ENCODE measurements at places on chromosomes 11 and 22. TPM values are rescaled to one million over a fixed set of nuclear protein-coding genes. Genes with fewer than 3 reads are reported as not detected.

DNA sequence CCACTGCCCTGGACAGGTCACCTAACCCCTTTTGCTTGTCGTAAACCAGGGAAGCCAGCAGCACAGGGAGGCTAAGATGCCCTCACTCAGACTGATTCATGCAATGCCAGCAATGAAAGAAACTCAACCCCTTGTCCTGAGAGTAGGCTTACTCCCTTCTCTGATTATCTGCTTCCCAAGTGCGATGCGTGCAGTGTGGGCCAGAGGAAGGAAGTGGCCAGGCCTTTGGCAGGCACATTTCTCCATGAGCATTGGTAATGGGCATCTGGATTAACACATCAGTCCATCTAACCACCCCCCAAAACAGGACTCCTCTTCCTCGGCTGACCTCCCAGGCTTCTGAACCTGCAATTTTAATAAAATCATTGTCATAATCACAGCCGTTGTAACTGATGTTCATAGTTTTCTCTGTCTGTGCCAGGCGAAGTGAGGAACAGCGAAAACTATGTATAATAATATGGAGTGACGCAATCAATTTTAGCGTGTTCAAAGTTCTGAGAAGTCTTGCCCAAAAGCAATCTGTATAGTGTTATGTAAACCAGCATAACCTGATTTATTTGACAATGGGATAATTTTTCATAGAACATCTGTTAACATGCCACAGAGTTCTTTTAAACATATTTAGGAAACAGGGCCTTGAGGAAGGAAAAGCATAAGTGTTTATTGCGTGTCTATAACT, 33.9 kb downstream of the TST start:
- no peak for DNase-seq

GRCh38 chr11:10150800-10151199, 143.2 kb downstream of the SBF2 start:
- DNase-seq, result no peak

DNA sequence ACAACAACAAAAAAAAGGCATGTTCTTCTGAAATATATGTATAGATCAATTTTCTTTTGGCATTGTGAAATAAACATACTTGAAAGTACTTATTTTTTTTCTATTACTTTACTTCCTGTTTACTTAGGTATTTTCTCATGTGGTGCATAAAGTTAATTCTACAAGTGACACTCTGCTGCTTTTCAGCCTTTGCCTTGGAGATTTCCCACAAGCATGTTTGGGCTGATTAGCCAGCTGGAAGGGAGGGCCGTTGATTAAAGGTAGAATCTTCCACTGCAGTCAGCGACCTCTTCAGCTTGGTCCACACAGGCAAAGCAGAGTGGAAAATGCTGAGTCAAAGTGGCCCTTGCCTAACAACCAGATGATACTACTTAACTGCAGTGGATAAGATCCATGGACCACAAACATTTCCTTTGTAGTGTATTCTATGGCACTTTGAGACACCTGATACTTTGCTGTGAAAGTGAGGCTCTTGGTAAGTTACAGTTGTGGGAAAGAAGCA, 176.0 kb downstream of the ARHGAP42 start:
- DNase-seq, result no peak

DNA sequence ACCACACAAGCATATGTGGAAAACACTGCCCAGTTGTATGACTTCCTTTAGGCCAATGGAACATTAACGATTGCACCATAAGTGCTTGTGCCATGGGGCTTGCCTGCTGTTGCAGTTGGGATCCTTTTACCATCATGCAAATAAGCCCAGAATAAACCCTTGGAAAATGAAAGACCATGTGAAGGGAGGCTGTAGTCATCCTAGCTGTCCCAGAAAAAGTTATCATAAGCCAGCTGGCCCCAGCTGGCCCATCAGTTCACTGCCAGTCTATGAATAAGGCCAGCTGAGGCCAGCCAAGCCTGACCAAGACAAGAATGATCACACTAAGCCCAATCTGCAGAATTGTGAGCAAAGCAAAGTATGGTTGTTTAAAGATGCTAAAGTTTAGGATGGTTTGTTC, 253.9 kb upstream of the ARHGAP20 start:
- DNase-seq, result no peak

DNA sequence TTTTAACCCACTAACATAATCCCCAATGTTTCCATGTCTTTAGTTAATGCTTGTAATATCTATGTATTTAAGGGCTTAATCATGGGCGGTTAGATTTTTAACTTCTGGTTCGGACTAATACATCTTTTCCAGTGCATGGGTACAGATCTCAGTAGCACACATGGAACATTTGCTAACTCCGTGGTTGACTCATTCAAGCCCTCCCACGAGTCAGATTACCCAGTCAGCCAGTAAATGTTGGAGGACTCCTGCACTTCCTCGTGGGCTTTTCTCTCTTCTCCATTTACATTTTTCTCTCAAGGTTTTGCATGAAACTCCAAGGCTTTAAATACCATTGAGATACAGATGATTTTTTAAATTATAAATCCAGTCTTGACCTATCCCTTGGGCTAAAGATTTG, 313.9 kb downstream of the ST3GAL4 start:
- no peak for DNase-seq

GRCh38 chr11:12086271-12087074, 23.9 kb upstream of the MICAL2 start:
- no peak for DNase-seq

- DNase-seq, result no peak
These were observed 24.1 kb upstream of the FAM181B start for GRCh38 chr11:82757660-82758357.

DNA sequence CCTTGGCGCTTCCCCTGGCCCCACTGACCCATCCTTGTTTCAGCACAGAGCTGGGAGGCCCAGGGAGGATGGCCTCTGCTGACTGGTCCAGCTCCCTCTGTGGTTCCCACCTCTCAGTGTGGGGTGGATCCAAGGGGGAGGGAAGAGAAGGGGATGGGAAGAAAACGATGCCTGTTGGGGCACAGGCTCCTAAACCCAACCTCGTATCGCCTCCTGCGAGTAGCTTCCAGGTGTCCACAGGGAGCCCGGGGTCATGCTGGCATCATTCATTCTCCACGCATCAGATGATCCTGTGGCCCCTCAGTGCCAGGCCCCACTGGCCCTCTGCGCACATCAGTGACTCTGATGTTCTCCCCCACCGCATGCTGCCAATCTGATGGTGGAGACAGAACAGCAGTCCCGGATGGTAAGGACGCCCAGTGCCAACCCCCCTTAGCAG, 5.1 kb downstream of the MYEOV start:
- DNase-seq, result no peak

- DNase-seq, result no peak
These were observed 161.1 kb downstream of the KIRREL3 start for GRCh38 chr11:126839496-126839895.

- DNase-seq, result no peak
These were observed 48.6 kb upstream of the OLFML1 start for GRCh38 chr11:7436657-7437056.

Gene KRTAP5-7
- not detected for total RNA-seq

DNA sequence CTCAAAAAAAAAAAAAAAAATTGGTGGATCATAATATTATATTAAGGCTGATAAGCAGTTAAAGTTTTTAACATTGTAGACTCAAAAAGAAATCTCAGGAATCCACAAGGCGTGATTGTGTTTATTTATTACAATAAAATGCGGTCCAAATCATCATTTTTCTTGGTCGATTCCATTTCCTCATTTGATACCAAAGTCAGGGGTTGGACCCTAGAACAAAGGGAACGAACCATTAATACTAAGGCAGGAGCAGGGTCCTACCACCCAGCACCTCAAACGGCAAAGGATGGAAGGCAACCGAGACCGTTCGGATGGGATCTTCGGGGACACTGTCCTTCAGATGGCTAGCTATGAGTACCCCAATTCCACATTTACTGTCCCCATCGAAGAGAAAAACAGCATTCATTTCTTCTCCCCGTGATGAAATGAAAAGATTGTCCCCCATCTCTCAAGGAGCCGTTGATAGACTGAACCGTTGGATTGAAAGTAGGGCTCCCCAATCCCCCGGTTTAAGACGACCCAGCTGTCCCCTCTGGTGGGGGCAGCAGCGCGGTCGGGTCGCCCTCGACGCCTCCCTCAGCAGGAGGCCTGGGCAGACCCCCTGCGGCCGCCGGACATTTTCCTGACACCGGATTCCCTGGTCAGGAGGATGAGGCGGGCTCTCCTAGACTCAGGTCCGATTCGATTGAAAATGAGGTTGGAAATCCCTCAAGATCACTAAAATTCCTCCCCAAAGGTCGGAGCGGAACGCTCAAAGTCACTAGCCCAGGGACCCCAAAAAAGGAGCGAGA, 607 bp downstream of the DMC1 start:
- peak; percentile 4 for DNase-seq

GRCh38 chr11:109929308-109929707, 163.9 kb upstream of the ZC3H12C start:
- DNase-seq, result no peak

DNA sequence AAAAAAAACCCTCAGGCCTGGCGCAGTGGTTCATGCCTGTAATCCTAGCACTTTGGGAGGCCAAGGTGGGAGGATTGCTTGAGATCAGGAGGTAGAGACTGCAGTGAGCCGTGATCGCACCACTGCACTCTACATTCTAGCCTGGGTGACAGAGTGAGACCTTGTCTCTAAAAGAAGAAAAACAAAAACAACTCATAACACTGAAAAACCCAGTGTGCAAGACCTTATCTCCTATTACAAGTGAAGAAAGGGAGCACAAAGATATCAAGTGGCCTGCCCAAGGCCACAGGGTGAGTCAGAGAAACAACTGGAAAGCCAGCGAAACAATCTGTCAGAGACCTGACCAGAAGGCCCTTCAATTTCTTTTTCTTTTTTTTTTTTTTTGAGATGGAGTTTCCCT, 2.5 kb downstream of the TXN2 start:
- DNase-seq, result no peak

DNA sequence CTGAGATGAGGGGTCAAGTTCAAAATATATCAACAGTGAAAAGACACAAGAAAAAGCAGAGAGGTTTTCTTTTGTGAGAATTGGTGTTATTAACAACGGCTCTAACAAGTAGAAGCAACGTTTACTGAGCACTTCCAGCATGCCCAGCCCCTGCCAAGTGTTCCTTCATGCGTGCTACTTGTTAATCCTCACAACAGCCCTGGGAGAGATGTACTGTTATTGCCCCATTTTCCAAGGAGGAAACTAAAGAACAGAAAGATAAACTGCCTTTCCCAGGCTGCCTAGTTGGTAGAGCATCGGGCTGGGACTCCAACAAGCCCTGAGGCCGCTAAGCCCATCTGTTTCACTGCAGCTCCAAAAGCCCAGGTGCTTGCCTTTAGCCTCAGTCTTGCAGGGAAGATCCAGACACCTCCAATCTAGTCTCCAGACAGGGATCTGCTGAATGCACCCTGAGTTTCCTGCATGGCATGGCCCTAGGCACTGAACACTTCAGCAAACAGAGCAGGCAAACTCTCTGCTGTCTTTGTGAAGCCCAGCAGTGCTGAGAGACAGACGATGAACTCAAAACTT, 25.5 kb downstream of the SPATA19 start:
- DNase-seq, result no peak

DNA sequence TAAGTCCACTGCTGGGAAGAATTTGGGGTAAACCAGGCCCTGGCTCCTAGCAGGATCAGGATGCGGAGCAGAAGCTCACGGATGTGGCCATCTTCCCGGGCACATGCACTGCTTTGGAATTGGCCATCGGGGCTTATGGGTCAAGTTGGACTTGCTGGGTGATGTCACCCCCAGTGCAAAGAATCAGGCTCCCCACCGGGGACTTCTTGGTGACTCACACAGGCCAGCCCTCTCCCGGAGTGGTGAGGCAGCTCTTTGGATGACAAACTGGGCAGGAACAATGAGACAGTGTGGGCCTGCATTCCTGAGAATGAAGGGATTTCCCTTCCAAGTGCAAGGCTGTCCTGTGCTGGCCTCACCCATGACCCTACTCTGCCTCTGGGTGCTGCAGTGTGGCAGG, 128.8 kb upstream of the ANO1 start:
- no peak for DNase-seq

GRCh38 chr22:38921806-38922205, 35.6 kb upstream of the APOBEC3A start:
- DNase-seq, result no peak

Gene KCNQ1OT1
- total RNA-seq, result 0.20 TPM
